ENCODE measurements at places on chromosomes 2 and 18. TPM values are rescaled to one million over a fixed set of nuclear protein-coding genes. Genes with fewer than 3 reads are reported as not detected.
A peak's percentile ranks its signal among the peaks of the same experiment; 100 is the strongest.

The SATB2 gene
- total RNA-seq, result not detected

The ZC3H6 gene
- total RNA-seq, result 16.9 TPM

The SPAG16 gene
- 9.4 TPM for total RNA-seq

The OSBPL6 gene
- total RNA-seq, result 2.5 TPM

The PRKCE gene
- 11.9 TPM for total RNA-seq

The SERPINB7 gene
- not detected for total RNA-seq

The RAD51AP2 gene
- not detected for total RNA-seq

The EML4 gene
- 58.2 TPM for total RNA-seq

DNA sequence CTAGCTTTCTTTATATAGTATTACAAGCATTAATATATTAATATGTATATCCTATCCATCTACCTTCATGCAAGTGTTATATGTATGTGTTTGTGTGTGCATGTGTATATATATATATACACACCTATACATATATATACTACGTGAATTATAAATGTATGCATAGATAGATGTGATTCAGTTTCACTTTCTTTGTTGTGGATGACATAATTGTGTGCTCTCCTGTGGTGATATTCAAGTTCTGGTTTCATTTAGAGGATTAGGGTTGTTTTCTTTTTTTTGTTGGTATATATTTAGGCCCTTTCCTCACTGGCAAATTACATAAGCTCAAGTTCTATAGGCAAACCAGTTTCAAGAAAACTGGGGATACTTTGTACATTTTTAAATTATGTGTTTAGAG, 225.7 kb upstream of the FANCL start:
- DNase-seq, result no peak

GRCh38 chr2:44295633-44296359, 20.5 kb downstream of the SLC3A1 start:
- peak; percentile 36 for DNase-seq

DNA sequence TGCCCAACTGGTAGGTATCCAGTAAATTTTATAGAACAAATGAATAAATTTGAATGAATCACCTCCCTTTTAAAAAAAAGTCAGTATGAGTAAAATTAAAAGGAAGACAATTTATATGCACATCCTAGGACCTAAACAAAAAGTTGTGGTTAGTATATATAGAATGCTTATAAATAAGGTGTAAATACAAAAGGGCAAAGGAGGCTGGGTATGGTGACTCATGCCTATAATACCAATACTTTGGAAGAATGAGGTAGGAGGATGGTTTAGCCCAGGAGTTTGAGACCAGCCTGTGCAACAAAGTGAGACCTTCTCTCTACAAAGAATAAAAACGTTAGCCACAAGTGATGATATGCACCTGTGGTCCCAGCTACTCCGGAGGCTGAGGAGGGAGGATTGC, 12.8 kb downstream of the C2orf69 start:
- DNase-seq, result no peak

- DNase-seq, result no peak
These were observed 82.2 kb upstream of the KCTD1 start for GRCh38 chr18:26630596-26630995.

GRCh38 chr2:55309446-55309845, 40.4 kb upstream of the MTIF2 start:
- no peak for DNase-seq

DNA sequence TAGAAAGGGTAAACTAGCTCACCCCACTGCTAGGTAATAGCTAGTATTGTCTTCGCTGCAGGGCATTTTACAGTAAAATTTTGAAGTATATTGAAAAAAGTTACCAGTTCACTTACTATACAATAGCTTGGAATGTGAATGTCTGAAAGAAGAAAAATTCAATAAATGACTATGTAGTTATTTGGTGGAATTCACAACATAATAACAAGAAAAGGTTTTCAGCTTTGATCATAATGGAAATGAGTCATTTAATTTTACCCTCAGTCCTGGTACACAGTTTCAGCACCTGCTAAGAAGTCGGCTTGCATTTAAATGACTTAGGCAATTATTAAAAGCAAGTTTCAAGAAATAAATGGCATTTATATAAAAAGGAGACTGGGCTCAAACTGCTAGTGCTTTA, 90.4 kb downstream of the NUP35 start:
- DNase-seq, result no peak

- no peak for DNase-seq
These were observed 43.6 kb upstream of the MAP2 start for GRCh38 chr2:209380293-209380692.

- DNase-seq, result no peak
These were observed 24.3 kb upstream of the COL6A3 start for GRCh38 chr2:237438080-237438940.

- no peak for DNase-seq
These were observed 199.8 kb downstream of the KCNE4 start for GRCh38 chr2:223251656-223252229.

- no peak for DNase-seq
These were observed 34.3 kb downstream of the AFF3 start for GRCh38 chr2:100107906-100108647.

DNA sequence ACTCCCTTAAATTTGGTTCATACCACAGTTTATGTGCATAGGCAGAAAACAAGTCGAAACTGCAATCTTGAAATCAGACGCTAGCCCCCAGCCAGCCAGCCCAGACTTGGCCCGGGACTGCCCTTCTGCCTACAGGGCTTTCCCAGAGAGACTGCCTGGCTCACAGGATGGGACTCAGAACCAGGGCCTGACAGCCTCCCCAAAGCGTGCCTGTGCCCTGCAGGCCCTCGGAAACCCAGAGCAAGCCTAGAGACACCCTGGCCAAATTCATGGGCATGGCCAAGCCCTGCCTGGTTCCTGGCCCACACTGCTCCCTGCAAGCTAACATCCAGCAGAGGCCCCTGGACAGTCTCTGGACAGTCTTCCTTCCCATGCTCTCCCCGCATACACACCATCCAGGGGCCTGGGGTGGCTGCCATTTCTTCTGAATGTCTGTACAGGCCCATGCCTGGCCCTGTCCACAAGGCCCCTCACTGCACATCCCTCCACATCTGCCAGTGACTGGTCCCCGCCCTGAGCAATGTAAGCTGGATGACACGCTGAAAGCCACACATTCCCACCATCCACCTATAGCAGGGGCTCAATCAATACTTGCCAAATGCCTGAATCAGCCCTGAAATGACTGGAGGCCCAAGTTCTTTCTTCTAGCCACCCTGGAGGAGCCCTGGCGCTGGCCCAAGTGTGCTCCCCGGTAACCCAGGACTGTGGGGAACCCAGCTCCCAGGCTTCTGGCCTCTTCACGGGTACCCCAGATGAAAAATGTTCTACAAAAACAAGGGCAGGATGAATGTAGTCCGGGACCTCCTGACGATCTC, 73.1 kb downstream of the HDAC4 start:
- no peak for DNase-seq

GRCh38 chr2:226575928-226576327, 223.7 kb downstream of the IRS1 start:
- DNase-seq, result no peak

- DNase-seq, result no peak
These were observed 10.8 kb downstream of the DSG2 start for GRCh38 chr18:31508781-31509180.

DNA sequence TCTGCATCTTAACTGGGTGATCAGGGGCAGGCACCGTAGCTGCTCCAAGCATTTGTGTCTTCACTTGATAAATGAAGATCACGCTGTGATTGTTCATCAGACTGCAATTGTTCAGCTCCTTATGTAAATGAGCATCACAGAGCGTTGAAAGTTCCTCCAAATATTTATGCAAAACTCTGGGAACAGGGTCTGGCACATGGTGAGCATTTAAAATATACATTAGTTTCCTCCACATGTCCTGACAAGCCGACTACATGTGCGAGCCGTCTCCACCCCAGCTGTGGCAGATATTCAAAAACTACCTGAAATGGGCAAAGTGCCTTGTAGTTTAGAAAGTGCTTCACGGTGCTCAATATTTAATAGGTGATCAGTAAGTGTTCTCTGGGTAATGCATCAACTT, 175.1 kb upstream of the ID2 start:
- DNase-seq, result no peak

DNA sequence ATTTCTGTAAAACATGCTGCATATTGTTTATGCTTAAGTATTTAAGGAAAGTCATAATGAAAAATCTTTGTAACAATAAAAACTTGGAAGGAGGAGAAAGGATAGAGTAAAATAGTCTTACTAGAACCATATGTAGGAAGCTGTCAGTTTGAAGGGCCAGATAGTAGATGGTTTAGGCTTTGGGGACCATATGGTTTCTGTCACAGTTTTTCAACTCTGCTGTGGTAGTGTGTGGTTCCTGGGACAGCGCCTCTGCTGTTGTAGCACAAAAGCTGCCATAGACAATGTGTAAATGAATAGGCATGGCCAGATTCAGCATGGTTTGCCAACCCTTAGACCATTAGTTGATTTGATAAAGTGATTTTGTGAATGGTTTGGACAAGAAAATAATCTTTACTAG, 75.5 kb downstream of the SLC39A10 start:
- DNase-seq, result no peak

DNA sequence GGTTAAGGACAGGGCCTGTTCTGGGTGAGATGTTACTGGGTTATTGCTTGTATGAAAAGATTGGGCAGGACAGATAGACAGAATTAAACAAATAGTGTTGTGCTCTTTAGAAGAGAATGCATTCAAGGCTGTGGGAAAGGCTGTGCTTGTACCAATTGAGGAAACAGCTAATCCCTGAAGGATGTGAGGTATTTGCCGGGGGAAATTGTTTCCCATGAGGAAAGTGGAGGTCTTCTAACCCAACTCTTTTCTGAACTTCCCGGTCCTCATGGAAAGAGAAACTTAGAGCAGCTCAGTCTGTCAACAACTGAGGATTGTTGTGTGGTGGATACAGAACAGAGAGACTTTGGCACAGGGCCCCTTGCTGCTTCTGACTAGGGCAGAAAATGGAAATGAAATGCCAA, 9.5 kb downstream of the SLC1A4 start:
- no peak for DNase-seq
